H7 (cell line): ENCODE measurements at places on chromosomes 6 and 20.

DNA sequence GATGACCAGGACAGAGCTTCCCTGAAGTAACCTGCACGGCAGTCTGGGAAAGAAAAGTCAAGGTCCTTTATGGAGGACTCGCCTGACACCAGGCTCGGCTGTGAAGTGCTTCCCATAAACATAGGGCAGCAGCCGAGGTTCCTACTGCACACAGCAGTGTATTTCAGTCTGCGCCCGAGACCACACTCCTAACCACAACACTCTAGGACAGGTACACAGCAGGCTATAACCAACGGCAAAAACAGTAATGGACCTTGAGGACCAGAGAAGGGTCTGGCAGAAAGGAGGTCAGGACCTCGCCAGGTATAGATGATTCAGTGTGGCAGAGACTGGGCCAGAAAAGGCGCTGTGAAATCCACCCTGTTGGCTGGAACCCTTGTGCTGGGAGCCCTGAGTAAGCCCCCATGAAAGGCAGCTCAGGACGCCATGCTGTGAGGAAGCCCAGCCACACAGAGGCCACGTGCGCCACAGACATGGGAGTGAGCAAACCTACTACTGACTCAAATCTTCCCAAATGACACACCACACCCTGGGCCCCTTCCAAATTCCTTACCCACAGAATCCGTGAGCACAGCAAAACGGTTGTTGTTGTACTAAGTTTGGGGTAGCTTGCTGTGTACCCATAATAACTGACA is 129.6 kb upstream of the CST7 start:
- no peak for DNase-seq

DNA sequence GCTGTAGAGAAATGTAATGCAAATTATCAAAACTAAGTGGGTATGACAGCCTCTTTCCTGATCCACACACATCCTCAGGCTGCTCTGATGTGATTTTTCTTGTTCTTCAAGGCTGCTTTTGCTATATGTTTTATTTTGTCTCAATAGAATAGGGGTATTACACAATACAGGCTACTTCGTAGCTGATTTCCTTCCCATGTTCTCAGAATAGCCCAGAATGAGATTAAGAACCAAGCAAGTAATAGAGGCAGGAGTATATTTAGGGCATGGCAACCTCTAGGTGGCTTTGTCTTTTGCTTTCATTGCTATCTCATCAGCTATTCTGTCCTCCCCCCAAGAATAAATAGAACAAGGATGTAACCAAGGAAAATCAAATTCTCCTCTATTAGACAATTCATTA is 241.8 kb downstream of the ALDH8A1 start:
- no peak for DNase-seq

DNA sequence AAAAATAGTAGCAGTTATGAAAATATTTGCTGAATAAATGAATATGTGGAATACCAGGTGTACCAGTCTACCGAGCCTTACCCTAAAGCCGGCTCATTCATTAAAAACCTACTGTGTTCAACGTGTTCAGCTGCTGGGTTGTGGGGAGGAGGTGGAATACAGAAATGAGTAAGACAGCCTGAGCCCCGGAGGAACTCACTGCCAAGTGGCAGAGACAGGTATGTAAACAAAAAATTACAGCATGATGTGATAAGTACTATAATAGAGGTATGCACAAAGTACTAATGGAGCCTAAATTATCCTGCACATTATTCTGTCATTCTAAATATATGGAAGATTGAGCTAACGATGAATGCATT is 6.8 kb upstream of the ADTRP start:
- no peak for DNase-seq

GRCh38 chr20:63119121-63119962 is 96.6 kb downstream of the YTHDF1 start:
- no peak for DNase-seq

GRCh38 chr6:43972913-43973300 is 154.3 kb downstream of the MRPL14 start:
- no peak for DNase-seq

DNA sequence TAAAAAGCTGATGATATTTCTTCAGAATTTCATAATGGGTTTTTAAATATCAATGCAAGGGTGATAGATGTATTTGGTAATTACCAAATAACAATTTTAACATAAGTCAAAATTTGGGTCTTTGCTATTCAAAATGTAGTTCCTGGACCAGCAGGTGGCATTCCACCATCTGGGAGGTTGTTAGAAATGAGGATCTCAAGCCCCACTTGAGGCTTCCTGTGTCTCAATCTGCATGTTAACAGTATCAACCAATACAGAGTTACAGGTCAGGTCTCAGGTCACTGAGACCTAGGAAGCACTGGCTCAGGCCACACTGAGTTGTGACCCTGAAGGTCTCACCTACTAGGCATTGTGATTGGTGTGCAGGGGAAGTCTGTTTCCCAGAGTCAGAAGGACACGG is 57.2 kb upstream of the MTRF1L start:
- DNase-seq: no peak

DNA sequence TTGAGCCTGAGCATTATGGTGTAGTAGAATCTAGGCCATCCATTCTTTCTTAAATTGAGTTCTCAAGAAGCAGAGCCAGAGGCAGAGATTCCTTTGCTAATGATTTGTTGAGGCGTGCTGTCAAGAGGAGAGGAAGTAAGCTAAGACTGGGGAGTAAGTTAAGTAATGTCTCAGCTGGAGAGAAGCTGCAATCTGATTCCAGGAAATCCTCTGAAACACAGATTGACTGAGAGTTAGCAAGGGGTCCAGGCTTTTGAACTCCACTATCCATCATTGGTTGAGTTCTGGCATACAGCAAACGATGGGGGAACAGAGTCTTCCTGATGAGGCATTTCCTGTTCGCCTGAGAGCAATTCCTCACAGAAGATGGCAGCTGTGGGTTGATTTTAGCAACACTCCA is 207.4 kb upstream of the RAB32 start:
- no peak for DNase-seq

GRCh38 chr20:25750765-25751696 is 54.4 kb upstream of the ZNF337 start:
- DNase-seq: peak; percentile 84

DNA sequence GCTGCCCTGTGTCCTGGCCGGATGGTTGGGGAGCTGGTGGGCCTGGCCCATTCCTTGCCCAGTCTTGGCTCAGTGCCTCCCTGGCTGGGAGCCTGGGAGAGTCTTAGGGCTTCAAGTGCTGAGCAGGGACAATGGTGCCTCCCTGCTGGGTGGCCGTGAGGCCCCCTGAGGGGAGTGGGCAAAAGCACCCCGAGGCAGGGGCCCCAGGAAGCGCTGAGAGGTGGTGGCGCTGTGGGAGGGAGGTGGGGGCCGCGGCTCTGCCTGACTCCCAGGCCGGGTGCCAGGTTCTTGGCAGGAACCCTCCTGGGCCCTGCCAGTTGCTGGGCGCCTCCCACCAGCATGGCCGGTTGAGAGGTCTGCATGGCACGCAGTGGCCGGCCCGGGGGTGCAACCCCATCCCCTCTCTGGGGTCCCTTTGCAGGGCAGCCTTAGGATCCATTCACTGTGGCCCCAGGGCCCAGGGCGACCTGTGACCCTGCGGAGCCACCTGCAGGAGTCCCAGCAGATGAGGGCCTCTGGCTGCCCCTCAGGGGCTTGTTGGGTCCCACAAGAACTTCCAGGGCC is 9.2 kb upstream of the RPS21 start:
- DNase-seq: no peak

GRCh38 chr20:47102629-47103028 is 208.0 kb downstream of the EYA2 start:
- no peak for DNase-seq

DNA sequence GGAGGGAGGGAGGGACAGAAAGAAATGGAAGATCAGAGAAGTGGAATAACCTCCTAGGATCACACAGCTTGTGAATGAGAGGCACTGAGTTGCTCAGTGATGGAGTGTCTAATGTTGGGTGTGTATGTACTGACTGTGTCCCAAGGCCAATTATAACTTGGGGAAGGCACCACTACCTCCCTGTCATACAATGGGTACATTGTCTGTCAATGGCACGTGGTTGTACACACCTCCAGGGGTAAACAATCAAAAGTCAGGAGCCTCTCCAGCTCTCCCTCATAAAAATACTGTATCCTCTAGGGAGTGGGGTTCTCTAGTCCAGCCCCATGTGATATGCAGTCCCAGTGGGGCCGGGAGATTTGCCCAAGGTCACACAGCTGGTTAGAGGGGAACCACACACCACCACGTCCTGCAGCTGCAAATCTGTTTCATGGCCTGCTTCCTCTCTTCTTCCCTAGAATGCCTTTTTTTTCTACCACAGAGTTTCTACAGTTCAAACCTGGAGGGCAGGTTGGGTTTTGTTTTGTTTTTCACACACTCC is 112.5 kb downstream of the SNX5 start:
- DNase-seq: no peak

DNA sequence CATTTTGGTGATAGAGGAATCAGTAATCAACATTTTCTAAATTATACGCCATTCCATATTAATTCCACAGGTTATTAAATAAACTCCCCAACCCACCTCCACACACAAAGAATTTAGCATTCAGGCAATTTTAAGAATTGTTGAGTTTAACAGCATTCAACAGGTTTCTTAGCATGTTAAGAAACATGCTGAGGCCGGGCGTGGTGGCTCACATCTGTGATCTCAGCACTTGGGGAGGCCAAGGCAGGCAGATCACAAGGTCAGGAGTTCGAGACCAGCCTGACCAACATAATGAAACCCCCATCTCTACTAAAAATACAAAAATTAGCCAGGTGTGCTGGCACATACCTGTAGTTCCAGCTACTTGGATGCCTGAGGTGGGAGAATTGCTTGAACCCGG is 64.0 kb upstream of the PHACTR2 start:
- DNase-seq: no peak

GRCh38 chr6:23280437-23280836 is 711.1 kb downstream of the HDGFL1 start:
- DNase-seq: no peak

GRCh38 chr20:48416002-48416401 is 411.8 kb downstream of the PREX1 start:
- DNase-seq: no peak

- peak; percentile 5 for DNase-seq
Observed at GRCh38 chr20:7285918-7286556, 518.6 kb downstream of the BMP2 start.

GRCh38 chr6:6006006-6006427 is 708 bp downstream of the NRN1 start:
- peak; percentile 64 for DNase-seq

GRCh38 chr20:12653642-12654041 is 355.1 kb upstream of the SPTLC3 start:
- no peak for DNase-seq

GRCh38 chr6:37667050-37667814 is 30.5 kb downstream of the MDGA1 start:
- DNase-seq: no peak

GRCh38 chr20:24608926-24609667 is 139.7 kb downstream of the SYNDIG1 start:
- no peak for DNase-seq
